Activated CD8-positive, alpha-beta memory T cell treated with anti-CD3 and anti-CD28 coated beads for 4 hours (primary cell): ENCODE measurements at places on chromosomes 4 and X.

GRCh38 chr4:124997124-124997523 is 284.6 kb upstream of the ANKRD50 start:
- no peak for DNase-seq

GRCh38 chr4:165799384-165799815 is 73.6 kb upstream of the TLL1 start:
- no peak for DNase-seq

- DNase-seq, result no peak
These were observed 151.3 kb upstream of the FAM47C start for GRCh38 chrX:36856849-36857248.

- no peak for DNase-seq
These were observed 87.3 kb downstream of the CAMK2D start for GRCh38 chr4:113674251-113674650.

DNA sequence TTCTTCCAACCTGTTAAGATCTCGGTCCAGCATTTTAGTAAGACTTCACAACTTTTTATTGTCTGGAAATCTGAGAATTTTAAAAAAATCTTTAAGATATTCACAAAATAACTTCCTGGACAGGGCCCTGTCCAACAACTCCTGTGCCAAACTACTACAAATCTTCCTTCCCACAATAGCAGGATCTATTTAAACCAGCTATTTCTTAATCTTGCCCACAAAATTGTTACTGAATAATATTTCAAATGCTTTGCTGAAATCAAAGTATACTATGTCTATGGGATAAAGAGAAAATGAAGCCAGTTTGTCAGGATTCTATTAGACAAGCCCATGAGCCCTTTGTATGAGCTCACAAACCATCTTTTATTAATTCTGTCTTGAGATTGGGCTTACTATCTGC is 104.1 kb upstream of the DDIT4L start:
- DNase-seq, result no peak

DNA sequence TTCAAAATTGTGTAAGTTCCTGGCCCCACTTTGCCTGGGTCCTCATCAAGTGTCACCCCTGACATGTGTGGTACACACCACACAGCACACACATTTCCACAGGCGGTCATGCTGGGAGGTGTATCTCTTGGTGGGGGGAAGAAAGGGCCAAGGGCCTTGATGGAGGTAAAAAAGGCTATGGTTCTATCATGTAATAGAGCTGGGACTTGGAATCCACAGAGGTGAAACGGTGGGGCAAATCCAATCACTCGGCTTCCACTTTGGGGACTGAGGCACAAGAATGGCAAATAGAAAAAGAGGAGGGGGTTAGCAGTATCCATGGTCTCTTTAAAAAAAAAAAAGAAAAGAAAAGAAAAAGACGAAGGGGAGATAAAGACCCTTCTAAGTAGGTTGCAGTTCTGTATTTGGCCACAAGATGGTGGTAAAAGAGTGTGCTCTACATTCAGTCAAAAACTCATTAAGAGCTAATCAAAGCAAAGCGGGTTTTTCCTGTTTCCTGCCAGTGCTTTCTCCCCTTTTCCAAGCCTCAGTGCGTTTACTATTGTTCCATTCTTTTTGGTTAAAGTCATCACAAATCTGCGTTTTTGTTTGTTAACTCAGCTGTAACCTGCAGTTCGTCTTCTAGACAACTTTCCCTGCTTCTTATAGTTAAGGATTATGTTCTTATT is 37.0 kb upstream of the ATP6AP2 start:
- DNase-seq, result no peak

- DNase-seq, result no peak
These were observed 145.1 kb upstream of the CTSO start for GRCh38 chr4:156098805-156099204.

DNA sequence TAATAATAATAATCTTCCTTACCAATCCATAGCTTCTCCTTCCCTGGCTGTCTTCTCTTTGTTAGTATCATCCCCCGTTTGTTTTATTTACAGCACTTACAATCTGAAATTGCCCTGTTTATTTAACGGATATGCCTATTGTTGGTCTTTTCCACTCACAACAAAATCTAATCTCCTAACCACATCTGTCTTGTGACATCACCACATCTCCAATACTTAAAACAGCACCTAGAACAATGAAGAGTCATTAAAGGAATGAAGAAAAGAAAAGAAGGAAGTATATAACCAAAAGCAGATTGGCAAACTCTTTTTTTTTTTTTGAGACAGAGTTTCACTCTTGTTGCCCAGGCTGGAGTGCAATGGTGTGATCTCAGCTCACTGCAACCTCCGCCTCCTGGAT is 38.7 kb upstream of the JADE1 start:
- no peak for DNase-seq

GRCh38 chr4:29309050-29309449 is 1411.1 kb upstream of the PCDH7 start:
- DNase-seq, result no peak

- DNase-seq, result no peak
These were observed 39.3 kb downstream of the HMX1 start for GRCh38 chr4:8832113-8832915.

DNA sequence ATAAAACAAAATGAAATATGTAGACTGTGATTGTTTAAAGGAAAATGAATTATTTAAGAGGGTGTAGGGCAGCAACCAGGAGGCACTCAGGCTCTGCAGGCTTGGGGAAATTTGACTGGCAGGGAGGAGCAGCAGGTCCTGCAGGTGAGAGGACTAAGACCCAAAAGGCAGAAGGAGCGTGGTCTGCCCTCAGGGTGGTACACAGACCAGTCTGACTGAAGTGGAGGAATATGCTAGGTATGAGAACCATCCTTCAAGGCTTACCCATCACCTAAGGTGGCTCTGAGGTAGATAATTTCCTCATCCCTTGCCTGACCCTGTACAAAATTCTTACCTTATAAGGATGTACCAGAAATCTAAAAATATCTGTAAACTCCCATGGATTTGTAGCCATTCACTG is 261.3 kb upstream of the RASGEF1B start:
- no peak for DNase-seq

DNA sequence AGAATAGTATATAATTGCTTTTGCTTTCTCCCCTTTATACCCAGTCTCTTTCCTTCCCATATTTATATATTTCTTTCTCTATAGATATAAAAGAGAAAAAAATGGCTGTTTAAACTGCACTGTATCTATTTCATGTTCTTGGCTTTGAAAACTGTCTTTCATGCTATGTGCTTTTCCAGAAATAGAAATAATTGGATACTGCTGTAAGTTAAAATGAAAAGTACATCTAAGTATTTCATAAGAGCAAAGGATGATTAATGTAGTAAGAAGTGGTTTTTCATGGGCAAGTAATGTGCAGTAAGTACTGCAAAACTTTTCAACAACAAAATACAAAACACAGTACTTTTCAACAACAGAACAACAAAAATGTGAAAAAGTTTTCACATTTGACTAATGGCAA is 237.9 kb downstream of the SNCA start:
- DNase-seq, result no peak

- no peak for DNase-seq
These were observed 105.8 kb upstream of the CBR4 start for GRCh38 chr4:169115897-169116254.

DNA sequence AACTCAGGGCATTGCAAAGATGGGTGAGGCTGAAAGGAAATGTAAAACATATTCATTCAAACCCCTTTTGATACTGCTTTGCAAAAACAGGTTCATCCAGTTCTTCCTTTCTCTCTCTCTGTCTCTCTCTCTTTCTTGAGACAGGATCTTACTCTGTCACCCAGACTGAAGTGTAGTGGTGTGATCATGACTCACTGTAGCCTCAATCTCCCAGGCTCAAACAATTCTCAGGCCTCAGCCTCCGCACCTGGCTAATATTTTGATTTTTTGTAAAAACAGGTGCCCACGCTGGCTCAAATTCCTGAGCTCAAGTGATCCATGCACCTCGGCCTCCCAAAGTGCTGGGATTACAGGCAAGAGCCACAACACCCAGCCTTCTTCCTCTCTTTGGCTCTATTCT is 15.6 kb upstream of the DCHS2 start:
- no peak for DNase-seq

DNA sequence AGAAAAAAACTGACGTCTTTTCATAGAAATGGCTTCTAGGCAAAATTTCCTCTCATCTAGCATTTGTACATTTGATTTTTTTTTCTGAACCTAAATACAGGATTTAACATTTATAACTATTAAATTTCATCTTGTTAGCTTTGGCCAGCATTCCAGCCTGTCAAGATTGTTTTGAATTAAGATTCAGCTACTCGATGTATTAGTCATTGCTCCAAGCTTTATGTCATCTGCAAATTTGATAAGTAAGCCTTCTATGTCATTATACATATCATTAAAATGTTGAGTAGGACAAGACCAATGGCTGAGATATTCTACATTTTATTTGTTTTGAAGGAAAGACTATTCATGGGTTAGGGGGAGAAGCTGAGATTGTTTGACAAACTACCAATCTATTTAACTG is 46.7 kb downstream of the DDX53 start:
- no peak for DNase-seq

GRCh38 chr4:22573198-22573597 is 57.3 kb upstream of the ADGRA3 start:
- no peak for DNase-seq

DNA sequence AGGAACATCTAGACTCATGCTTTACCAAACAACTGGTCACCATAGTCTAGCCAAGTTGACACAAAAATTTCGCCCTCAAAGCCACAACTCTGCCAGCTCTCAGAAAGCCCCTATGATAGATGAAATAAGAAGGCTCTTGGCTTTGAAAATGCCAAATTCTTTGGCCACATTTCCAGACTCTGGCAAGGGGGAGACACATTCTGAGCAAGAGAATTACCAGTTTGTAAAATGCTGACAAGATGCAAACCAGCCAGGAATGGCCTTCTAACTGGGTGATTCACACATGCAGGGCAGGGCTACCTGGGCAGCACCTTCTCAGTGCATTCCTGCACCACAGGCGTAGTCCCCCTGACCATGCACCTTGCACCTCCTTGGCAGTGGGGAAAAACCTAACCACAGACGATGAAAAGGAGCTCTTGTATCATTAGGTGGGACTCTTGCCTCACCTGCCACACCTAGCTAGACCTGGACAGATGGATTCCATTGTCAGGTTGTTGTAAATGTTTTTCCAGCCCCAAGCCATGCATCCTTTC is 77.4 kb upstream of the CPEB2 start:
- DNase-seq, result no peak

DNA sequence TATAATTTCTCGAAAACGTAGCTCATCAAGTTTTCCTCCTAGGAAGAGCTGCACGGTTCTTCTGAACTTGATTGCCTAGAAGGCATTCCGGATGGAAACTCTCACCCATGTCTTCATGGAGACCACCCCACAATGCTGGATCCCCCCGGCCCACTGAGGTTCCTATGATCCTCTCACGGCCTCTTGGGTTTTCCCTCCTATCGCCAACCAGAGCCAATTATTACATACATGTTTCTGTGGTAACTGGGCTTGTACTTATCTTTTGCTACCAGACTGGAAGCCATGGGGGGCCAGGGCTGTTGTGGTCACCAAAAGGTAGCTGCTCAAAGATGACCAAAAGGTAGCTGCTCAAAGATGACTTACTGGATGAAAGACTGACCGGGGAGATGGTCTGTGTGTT is 131.5 kb downstream of the AFAP1 start:
- DNase-seq, result no peak

GRCh38 chr4:127523369-127523768 is 109.4 kb upstream of the INTU start:
- no peak for DNase-seq

DNA sequence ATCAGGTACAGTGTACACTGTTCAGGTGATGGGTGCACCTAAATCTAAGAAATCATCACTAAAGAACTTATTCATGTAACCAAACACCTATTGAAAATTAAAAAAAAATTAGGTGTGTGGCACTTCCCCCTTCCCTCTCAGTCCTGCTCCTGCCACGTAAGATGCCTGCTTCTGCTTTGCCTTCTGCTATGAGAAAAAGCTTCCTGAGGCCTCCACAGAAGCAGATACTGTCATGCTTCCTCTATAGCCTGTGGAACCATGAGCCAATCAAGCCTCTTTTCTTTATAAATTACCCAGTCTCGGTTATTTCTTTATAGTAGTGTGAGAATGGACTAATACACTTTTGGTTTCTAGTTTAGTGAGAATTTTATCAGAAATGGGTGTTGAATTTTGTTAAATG is 459.8 kb upstream of the DIPK2B start:
- DNase-seq, result no peak

GRCh38 chr4:8147231-8147970 is 11.2 kb downstream of the ABLIM2 start:
- no peak for DNase-seq

GRCh38 chr4:23888421-23889319 is 1.2 kb downstream of the PPARGC1A start:
- DNase-seq, result no peak

GRCh38 chr4:155889031-155889793 is 14.3 kb upstream of the TDO2 start:
- DNase-seq, result no peak
